ENCODE measurements at places on chromosomes 11 and 22. TPM values are rescaled to one million over a fixed set of nuclear protein-coding genes. Genes with fewer than 3 reads are reported as not detected.

TMPRSS4 gene
- polyA plus RNA-seq = 1.7 TPM

TBX10 gene
- not detected for polyA plus RNA-seq

NPTXR gene
- polyA plus RNA-seq = 0.14 TPM

KRTAP5-11 gene
- polyA plus RNA-seq = not detected

FIBP gene
- 104 TPM for polyA plus RNA-seq

OR2AG2 gene
- polyA plus RNA-seq = 0.08 TPM

KRTAP5-7 gene
- polyA plus RNA-seq = not detected

MMP12 gene
- polyA plus RNA-seq = 0.28 TPM

TP53AIP1 gene
- polyA plus RNA-seq = 37.1 TPM

IFT27 gene
- 11.5 TPM for polyA plus RNA-seq

LRRN4CL gene
- 0.08 TPM for polyA plus RNA-seq
